Activated T-helper 1 cell treated with anti-CD3 and anti-CD28 coated beads, Interleukin-12 subunit alpha, Interleukin-12 subunit beta, Interleukin-2, Interleukin-4 antibody, amounts not matched to agents 30 ng/mL and 10 ng/mL and 1 ng/mL, durations not matched to agents 14 hours and 24 hours and 36 hours (primary cell): ENCODE measurements at places on chromosomes 2 and 18. TPM values are rescaled to one million over a fixed set of nuclear protein-coding genes. Genes with fewer than 3 reads are reported as not detected.
A peak's percentile ranks its signal among the peaks of the same experiment; 100 is the strongest.

GRCh38 chr18:79682894-79683625 lies 3.5 kb downstream of the CTDP1 start:
- peak; percentile 23 for DNase-seq

Gene ZAP70
- total RNA-seq: 302 and 313 TPM in 2 replicates

Gene TFPI
- 0.44 and 0.60 TPM in 2 replicates for total RNA-seq

- no peak for DNase-seq
Measured at GRCh38 chr2:59190518-59190917, 949.4 kb upstream of the FANCL start.

GRCh38 chr18:29488617-29489016 lies 1311.7 kb upstream of the CDH2 start:
- no peak for DNase-seq

DNA sequence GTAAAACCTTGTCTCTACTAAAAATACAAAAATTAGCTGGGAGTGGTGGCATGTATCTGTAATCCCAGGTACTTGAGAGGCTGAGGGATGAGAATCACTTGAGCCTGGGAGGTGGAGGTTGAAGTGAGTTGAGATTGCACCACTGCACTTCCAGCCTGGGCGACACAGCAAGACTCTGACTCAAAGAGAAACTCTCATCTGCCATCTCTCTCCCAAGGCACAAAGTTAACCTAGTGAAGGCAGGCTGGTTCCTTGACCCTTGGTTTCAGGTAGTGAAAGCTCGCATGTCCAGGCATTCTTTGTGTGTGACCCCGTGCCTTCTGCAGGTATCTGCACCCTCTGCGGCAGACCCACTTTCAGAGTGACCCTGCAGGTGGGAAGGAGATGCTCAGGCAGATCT lies 100.0 kb downstream of the WDSUB1 start:
- DNase-seq: no peak

Gene FOXI3
- total RNA-seq: not detected in 2 replicates

GRCh38 chr18:63144748-63145147 lies 174.8 kb downstream of the BCL2 start:
- DNase-seq: no peak

Gene POTEI
- total RNA-seq: not detected in 2 replicates

DNA sequence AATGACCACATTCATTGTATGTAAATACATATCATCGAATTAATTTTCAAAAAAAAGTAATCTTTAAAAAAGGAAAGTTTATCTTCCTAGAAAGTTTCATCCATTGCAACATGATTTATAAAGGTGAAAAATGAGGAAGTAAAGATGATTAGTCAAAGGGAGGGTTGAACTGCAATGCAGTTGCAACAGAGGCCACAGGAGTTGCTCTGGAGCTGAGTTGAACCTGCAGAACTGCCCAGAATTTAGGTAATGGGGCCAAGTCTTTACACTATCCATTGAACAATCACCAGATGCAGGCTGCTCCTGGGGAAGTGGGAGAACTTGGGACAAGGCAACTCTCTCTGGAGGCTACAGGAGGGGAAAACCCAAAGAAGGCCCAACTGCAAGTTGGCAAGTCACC lies 390.7 kb downstream of the METTL4 start:
- DNase-seq: no peak

GRCh38 chr18:56233595-56233994 lies 404.8 kb downstream of the TXNL1 start:
- DNase-seq: no peak

DNA sequence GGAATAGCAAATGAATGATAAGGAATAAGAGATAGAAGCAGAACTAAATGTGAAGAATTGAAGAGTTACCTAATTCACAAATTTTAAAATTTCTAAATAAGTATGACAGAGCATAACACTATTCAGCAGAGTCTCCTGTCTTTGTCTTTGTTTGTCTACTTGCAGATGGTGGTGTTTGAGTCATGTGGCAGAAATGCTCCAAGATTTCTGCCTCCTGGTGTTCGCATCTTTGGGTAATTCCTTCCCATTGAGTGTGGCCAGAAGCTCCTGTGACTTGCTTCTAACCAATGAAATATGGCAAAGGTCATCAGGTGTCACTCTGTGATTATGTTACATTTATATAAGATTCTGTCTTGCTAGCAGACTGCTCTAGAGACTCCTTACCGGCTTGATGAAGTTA lies 45.6 kb upstream of the GALNT3 start:
- no peak for DNase-seq
